ENCODE measurements at places on chromosomes 13 and 19.

GRCh38 chr13:36480726-36481427 is 48.6 kb downstream of the CCNA1 start:
- no peak for DNase-seq

DNA sequence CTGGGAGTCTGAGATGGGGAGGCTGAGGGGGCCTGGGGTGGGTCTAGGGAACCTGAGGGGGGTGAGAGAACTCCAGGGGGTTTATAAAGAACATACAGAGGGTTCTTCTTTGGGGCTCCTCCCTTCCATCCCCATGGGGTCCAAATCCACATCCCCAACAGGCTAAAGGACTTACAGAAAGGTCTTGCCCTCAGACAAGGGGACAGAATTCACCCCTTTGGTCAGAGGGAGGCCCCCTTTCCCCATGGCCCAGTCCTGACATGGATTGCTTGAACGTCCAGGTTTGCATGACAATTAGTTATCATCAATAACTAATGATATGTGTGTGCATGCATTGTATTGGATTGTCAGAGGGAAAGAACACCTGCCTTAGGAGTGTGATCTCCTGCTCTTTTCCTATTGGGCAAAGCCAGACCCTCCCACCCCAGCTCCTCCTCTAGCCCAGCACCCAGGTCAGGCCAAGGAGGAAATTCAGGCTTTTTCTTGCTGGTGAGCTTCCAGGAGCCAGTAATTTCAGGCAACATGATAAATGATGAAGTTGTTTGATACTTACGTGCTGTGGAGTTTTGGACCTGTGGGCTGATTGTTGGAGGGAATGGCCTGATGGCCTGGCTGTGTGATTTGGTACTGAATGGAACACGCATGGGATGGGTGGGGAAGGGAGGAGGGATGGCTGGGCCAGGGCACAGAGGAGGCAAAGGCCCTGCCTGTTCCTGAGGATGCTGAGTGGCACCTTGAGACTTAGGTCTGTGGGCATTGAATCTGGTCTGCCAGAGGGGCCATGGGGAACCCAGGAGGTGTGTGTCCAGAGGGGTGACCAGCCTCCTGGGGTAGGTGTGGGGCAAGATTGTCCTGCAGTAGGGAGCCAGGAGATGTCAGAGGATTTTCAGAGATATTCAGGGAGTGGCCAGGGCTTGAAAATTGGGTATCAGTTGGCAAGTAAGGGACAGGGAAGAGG is 1.1 kb downstream of the KLHL26 start:
- DNase-seq: no peak

DNA sequence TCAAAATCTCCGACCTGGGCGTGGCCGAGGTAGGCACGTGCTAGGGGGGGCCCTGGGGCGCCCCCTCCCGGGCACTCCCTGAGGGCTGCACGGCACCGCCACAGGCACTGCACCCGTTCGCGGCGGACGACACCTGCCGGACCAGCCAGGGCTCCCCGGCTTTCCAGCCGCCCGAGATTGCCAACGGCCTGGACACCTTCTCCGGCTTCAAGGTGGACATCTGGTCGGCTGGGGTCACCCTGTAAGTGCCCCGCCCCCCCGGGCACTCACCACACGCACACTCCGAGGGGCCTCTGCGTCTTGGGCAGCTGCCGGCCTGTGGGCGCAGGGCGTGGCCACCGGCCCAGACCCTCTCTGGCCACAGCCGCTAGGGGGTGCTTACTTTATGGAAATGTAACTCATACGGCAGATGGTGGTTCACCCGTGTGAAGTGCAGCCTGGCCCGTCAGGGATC is 14.9 kb downstream of the STK11 start:
- DNase-seq: no peak

DNA sequence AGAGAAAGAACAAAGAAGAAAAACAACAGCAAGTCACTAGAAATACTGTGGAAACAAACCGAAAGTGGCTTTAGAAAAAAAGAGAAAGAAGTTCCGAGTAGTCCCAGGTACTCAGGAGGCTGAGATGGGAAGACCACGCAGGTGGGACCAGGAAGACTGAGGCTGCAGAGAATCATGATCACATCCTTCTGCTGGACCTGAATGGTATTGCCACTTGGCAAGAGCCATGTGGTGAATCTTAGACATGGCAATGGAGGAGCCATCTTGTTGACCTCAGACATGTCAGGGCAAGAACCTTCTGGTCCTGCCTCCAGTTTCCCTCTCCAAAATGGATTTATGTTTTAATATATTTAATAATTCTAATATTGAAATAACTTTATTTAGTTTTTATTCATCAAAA is 37.4 kb upstream of the ZNF724 start:
- DNase-seq: no peak
